Stimulated activated CD4-positive, alpha-beta T cell treated with anti-CD3 and anti-CD28 coated beads, Interleukin-1b, Interleukin-23, amount 100 ng/mL, for 1 hour (primary cell): ENCODE measurements at places on chromosomes 1 and 21.

GRCh38 chr21:27129215-27129614 lies 162.3 kb upstream of the ADAMTS5 start:
- no peak for DNase-seq

DNA sequence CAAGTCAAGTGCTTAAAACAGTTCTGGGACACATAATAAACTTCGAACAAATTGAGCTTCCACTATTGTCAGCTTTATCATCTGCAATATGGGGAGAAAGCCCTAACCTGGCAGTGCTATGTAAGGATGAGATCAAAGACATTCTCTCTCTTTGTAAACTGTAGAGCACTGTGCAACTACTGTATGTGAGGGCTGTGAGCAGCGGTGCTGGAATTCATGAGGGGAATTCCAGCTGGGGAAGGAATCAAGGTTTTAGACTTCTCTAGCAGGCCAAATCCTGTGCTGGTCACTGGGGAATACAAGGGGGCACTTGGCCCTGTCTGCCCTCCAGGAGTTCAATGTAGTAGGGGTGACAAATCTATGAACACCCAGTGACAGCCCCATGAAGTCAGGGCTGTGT lies 9.3 kb downstream of the FAM151A start:
- DNase-seq, result no peak

- no peak for DNase-seq
Measured at GRCh38 chr1:21553116-21553926, 44.1 kb downstream of the ALPL start.

- no peak for DNase-seq
Measured at GRCh38 chr1:182315167-182315556, 76.4 kb downstream of the GLUL start.

GRCh38 chr1:57101209-57101608 lies 135.4 kb upstream of the C8B start:
- no peak for DNase-seq

GRCh38 chr1:10796029-10796944 lies at the start of gene CASZ1:
Gene CASZ1 (minus strand): TSS chr1:10796646. CDS start chr1:10693889, 102,757 bp downstream.
- no peak for DNase-seq

GRCh38 chr1:29670752-29671151 lies 434.4 kb downstream of the PTPRU start:
- DNase-seq, result no peak

DNA sequence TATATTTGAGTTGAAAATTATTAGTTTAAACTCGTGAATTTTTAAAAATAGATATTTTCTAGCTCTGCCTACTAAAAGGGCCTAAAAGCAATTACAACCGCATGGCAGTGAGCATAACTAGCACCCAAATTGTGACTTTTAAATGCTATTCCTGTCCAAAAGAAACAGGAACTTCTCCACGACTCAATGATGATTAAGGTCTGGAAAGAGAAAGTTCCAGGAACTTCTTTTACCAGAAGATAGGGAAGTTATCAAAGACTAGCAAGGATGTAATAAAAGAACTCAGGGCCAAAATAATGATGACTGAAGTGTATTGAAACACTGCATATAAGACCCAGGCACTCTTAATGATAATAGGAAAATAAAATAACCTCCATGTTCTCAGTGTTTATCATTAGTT lies 313.0 kb downstream of the PLPP3 start:
- no peak for DNase-seq

DNA sequence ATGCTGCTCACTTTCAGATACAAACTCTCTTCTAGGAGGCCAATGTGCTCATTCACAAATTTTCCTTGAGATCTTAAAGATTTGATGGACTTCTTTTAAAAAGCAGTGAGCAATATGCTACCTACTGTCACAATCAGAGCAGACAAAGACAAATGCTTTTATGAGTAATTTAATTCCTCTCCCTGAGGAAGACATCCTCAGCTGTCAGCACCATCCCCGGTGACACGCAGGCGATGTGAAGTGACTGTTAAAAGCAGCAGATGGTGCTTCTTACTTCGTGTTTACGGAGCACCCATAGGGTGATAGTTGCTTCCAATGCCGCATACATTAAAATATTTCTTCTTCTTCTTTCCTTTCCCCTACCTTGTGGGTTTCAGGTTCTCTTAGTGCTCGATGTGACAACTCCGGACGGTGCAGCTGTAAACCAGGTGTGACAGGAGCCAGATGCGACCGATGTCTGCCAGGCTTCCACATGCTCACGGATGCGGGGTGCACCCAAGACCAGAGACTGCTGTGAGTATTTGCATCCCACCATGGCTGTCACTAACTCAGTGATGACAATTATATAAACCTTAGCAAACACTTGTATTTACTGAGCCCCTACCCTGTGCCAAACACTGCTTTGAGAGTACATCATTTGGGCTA lies 29.1 kb downstream of the LAMC2 start:
- no peak for DNase-seq

- no peak for DNase-seq
Measured at GRCh38 chr21:46063734-46064680, 33.9 kb upstream of the COL6A2 start.

GRCh38 chr1:244361764-244362473 lies 89.8 kb downstream of the ADSS2 start:
- DNase-seq, result no peak

DNA sequence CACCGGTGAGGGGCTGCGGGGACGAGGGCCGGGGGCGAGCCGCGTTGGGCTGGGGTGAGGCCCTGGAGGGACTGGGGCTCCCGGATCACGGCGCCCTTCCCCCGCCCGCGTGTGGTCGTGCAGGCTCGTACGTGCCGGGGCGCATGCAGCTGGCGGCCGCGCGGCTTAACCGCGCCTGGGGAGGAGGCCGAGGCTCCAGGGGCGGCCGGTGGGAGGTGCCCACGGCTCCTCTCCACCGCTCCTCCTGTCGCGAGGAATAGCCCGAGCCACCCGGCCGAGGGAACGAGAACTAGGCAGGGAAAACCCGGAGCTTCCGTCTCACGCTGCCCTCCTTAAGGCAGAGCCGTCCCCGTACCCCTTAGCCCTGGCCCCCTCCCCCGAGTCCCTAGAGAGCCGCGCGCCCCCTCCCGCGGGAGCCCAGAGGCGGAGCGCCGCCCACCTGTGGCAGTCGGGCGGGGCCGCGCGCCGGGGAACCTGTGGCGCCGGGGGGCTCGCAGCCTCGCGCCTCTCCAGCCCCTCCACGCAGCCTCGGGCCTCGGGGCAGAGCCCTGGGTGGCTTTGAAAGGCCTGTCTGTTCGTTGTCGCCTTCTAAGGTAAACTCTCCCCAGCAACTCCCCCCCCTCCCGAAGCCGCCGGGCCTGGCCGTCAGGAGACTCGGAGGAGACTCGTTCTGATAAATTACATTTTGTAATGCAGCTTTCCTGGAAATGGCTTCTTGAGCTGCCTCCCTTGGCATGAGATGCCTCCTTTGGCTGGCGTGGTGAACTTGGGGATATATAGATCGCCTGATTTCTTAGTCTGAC lies 746 bp downstream of the AK4 start:
- DNase-seq, result no peak

GRCh38 chr1:231676487-231676886 lies 49.9 kb downstream of the DISC1 start:
- DNase-seq, result no peak
